NCI-H446 (cell line): ENCODE measurements at places on chromosomes 6 and 20.

DNA sequence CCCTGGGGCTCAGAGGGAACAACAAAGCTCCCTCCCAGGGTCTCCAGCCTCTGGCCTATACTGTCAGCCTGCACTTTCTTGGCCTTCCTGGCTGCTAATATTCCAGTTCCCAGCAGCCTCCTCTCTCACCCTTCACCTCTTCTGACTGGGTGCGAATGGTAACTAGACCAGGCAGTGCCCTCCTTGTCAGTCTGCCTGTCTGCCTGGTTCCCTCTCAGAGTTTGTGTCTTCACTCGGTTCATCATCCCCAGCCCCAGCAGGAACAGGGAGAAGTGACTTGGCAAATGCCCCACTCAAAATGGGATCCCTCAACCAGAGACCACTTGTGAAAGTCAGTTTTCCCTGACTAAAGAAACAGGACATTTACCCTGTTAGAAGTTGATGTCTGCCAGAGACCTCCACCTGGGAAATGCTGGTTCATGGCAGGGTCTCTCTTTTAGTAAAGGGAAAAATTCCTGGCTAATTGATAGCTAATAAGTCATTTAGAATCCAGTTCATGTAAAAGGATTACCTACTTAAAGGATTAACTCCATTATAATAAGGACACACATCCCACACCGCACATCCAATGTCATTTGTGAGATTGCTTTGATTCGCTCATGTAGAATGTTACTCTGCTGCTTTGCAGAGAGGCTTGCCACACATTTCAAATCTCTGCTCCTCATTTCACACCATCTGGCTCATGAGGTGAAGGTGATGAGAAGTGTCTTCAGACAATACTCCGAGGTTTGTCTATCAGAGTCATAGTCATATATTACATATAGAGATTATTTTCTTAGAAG is 18.6 kb upstream of the MICB start:
- DNase-seq: no peak

DNA sequence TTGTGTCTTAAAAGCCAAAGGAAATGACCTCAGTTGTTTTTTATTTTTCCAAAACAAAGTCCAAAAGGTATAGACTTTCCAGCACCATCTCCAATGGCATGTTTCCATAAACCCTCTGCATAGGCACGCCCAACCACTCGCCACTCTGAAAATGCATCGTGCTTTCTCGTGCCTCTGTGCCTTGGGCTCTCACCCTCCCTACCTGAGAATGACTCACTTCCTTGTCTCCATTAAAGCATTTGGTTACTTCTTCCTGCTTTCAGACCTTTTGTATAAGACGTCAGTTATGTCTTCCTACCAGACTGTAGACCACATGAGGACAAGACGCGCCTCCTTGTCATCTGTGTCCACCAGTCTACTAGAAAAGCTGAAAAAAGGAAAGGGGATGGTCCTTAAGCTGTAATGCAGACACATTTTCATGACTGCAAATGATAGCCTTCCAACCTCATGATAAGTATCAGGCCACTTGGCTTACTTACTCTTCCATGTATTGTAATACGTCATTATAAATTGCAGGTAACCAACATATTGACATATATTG is 61.2 kb upstream of the CDYL start:
- DNase-seq: no peak

DNA sequence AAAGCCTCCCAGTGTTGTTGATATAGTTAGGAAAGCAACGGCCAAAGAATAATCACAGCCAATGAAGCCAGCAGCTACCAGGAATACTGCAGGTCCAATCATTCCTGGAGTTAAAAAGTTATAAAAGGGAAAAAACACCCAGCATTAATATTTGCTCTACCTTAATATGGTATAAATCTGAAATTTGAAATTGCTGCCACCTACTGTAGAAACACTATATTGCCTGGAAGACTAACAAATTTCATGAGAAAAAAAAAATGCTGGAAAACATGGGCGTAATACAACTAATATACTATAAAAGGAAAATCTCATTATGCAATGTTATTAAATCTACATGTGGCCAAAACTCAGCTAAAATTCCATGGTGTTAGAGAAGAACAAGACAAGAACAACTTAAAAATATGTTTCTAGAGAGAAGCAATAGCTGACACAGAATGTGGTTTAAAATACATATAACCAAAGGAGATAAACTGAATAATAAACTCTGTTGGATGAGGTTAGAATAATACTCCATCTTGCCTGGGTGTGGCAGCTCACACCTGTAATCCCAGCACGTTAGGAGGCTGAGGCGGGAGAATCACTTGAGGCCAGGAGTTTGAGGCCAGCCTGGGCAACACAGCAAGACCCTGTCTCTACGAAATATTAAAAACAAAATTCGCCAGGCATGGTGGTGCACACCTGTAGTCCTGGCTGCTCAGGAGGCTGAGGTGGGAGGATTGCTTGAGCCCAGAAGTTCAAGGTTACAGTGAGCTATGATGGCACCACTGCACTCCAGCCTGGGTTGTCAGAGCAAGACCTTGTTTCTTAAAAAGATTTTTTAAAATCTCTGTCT is 43.1 kb downstream of the SLC17A5 start:
- DNase-seq: no peak

DNA sequence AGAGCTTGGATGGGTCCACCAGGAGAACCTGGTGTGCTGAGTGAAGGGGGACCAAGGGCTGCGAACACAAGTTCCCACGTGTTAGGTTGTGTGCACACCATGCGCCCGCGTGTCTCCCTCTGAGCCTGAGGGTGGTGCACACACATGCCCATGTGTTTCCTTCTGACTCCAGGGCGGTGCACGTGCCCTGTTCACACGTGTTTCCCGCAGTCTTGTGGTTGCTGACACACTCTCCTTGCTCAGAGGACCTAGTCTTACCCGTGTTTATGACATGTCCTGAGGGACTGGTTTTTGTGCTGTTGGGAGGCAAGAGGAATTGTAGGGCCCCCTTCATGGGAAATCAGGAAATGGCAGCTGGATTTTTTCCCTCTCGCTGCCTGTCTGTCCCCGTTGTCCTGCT is 36.3 kb upstream of the PCMTD2 start:
- no peak for DNase-seq

DNA sequence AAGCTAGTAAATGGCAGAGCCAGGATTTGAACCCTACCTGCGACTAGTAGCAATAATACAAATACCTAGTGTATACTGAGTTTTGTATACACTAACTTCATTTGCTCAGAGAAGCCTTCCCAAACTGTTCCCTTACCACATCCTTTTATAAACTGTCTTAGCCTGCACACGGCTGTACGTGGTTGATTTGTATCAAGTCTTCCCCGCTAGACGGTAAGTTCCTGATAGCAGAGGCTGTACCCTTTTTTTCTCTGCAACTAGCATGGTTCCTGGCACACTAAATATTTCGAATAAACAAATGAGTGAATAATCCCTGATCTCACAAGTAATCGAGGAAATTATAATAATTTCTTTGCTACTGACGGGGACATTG is 636 bp downstream of the RTF2 start:
- no peak for DNase-seq

DNA sequence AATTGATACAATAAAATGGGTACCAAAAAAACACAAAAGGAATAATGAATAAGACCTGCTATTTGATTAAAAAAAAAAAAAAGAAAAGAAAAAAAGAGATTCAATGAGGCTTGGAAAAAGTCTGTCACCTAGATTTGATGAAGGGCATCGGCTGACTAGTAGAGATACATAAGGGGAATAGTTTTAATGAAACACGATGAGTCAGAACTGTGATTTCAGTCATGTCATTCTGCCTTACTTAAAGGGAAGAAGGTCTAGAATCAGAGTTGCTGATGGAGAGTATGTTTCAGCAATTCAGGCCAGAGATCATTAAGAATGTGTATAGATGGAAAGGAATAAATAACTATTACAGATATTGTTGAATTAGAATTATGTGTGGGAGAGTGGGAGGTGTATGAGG is 565.9 kb upstream of the RNF217 start:
- no peak for DNase-seq

- DNase-seq: no peak
Measured at GRCh38 chr6:153801917-153802316, 237.1 kb upstream of the OPRM1 start.

DNA sequence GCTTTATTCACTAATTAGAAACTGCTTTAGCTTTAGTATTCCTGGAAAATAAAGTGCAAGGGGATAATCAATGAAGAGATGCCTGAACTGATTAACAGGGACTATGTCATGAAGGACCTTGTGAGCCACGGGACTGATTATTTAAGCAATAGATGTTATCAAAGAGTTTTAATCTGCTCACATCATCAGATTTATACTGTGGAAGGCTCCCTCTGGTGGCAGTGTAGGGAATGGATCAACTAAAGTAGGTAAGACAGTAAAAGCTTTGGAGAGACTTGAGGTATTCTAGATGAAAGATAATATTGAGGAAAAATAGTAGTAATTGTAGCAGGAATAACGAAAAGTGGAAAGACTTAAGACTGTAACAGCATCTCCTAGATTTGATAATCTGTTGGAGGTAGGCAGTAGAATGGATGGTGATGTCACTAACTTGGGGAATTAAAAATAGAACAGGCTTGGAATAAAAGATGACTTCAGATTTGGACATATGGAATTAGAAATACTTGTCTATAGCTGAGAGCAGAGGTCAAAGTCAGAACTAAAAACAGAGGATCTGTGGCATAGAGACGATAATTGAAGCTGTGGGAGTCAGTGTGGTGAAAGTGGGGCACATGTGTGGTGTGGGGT is 80.3 kb upstream of the HTR1E start:
- DNase-seq: no peak

- DNase-seq: no peak
Measured at GRCh38 chr6:78076371-78076770, 423.5 kb downstream of the MEI4 start.

- peak; percentile 75 for DNase-seq
Measured at GRCh38 chr6:15264902-15265761, 19.3 kb downstream of the JARID2 start.

DNA sequence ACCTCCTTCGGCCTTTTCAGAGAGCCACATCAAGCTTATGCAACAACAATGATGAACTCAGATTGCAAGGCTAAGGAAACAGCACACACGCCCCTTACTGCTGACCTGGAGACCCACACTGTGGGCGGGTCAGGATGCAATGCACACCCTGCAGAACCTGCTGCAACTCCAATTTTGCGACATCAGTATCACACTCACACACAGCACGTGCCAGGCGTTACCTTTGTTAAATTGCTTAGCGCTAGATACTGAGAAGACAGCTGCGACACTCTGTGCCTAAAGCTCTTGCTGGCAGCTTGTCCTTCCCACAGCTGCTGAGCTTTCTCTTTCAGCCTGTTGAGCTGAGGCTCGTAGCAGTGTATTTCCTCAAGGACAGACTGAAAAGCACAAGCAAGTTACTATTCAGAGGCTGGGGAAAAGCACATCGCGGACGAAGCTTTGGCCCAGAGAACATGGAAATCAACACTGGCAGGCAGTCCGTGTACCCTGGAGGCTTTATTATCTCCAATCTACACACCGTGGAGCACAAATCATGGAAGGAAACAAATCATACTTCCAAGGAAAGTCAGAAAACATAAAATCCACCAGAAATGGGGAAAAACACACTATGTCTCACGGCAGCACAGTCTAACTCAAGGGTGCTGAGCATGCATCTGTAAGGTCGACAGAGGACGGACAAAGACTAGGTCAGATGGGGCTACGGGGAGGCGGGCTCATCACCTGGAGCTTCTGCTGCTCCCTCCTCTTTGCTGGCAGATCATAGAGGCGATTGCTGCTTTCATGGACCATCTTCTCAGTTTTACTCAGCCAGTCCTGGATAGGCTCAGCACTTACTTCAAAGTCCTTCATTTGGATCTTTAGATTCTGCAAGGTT is 268.2 kb downstream of the SYNE1 start:
- no peak for DNase-seq

- DNase-seq: no peak
Measured at GRCh38 chr20:61902221-61902869, 163.3 kb downstream of the TAF4 start.

DNA sequence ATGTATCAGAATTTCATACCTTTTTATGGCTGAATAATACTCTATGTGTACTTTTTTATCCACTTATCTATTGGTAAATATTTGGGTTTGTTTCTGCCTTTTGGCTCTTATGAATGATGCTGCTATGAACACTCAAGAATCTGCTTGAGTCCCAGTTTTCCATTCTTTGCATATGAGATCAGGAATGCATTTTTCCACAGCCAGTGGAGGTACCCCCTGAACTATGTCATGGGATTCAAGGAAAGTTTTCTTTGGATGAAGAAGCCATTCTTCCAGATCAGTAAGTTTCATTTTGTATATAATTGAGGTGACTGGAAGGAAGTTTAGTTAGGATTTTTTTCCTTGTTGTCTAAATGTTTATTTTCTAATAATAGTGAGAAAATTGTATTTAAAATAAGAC is 40.9 kb downstream of the NKX2-4 start:
- no peak for DNase-seq

DNA sequence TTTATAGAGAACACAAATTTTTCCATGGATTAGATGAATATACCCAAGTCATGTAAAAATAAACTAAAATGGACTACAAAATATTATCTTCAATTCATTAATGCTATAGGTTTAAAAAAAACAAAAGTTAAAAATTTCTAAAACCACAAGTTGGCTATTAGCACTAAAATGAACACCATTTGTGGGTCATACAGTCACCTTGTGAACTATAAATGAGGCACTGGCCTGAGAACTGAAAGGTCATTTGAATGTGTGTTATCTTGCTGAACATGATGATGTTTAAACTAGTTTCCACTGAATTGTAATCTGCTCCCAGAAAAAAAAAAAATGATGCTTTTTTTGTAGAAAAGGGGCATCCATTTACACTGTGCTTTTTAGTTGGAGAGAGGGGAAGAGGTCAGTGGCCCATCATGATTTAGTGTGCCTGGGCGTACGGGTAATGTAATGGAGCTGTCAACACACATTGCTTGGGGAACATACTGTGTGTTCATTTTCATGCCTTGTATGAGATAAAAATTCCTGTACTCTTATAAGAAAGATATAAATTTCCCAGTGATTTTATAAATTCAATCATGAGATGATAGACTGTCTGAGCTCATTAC is 96.6 kb upstream of the FKBP1C start:
- DNase-seq: no peak

DNA sequence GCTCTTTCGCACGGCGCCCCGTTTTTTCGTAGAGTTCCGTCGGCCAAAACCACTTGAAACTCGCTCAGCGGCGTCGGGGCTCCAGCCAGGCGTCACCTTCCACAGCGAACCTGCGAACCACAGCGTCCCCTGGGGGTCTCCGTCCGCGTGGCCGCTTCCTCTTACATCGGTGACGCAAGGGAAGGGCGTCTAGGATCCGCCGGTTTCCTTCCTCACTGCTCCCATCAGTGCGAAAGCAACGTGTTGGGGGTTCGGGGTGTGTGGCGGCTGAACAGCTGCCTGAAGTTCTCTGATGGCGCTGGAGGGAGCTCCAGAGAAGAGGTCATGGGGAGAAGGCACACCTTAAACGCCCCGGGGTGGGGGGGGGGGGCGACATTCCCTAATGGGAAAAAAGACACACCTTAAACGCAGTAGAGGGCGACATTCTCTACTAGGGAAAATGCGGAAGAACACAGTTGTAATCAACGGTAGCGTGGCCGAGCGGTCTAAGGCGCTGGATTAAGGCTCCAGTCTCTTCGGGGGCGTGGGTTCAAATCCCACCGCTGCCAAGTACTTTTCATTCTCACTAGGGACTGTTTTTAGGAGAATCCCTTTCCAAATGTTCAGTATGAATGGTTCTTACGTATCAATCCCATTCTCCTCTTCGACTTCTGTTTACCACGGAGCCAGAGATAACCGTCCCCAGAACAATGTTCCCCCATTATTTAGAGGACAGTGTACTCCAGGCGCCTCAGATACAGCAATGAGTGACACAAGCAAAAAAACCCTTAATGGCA is 16.4 kb downstream of the ZNF311 start:
- DNase-seq: no peak
